ENCODE measurements at places on chromosomes 2 and 18.
A peak's percentile ranks its signal among the peaks of the same experiment; 100 is the strongest.

GRCh38 chr2:9463698-9464034, 10.7 kb upstream of the IAH1 start:
- no peak for DNase-seq

DNA sequence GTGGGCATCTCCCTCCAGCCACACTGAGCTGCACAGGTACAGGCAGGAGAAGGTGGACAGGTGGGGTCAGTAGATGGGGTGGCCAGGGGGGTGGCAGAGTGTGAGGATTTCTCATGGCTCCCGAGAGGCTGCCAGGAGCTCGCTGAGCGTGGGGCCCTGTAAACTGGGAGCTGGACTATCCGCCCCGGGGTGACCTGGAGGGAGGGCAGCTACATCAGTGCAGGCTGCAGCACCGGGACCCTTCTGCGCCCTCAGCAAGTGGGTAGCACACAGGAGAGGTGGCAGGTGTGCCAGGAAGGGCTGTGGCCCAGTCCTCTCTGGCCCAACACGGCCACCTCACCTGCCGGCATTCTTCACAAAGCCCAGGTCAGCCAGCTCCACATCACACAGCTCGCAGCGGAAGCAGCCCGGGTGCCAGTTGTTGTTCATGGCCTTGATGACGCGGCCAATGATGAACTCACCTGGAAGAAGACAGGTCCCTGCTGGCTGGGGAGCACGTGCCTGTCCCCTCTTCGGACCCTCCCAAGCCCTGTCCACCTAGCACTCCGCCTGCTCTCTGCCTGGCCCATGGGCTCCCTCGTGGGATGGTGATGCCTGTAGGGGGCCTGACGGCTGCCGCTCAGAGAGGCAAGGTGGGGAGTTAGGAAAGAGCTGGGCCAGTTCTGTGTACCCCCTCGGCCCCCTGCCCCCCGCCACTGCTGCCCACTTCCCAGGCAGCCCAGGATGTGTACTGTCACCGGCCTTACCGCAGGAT, 8.3 kb downstream of the GPR17 start:
- no peak for DNase-seq

DNA sequence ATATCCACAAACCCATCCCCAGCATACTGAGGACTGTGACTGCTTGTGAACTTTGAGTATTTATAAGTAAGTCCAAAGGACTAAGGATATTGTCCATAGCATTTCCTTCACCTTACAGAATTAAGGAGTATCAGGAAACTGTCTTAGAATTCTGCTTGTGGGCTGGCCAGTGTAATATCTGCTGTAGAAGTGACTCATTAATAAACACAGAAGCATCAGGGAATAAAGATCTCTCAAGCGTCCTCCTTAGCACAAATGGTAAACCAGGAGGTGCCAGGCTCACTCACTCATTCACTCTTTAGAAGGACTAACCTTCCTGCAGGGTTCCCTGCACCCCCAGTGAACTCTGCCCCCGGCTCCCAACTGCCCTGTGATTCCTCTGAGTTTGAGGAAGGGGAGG, 31.0 kb downstream of the CCDC68 start:
- DNase-seq, result no peak

DNA sequence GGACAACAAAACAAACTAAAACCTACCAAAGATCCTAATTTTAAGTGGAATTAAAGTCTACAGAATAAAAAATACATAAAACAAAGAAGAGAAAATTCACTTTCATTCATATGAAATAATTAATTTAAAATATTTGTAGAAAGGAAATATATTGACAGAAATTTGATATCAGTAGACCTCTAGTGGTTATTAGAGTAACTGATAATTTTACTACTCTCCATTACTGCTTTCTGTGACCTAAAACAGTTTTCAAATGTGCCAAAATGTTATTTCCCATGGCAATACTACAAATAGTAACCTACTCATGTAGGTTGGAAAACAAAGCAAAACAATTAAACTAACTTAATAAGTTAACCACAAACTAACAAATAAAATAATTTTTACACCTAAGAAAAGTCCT, 147.1 kb downstream of the NOL4 start:
- no peak for DNase-seq

- DNase-seq, result no peak
These were observed 17.3 kb downstream of the ESPNL start for GRCh38 chr2:238117199-238118154.

DNA sequence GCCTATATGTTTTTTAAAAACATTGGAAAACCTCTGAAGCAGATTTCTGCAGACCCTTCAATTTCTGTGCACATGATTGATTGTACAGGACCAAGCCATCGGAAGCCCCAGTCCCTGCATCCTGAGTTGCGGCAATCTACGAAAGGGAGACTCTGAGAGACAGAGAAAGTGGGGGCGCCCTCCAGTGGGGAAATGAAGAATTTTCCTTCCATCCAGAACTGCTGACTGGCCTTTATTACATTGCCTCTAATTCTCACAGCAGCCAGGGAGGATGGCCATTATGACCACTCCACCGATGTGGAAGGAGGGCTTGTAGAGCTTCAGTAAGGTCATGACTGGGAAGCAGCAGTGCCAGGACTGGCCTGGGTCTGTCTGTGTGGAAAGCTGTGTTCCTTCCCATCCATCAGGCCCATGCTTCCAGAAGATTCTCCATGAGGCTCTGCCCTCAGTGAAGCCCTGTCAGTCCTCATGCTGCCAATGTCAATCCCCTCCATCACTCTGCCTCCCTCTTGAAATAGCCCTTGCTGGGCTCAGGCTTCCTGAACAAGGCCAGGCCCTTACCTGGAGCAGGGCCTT, 20.0 kb upstream of the RESP18 start:
- peak; percentile 34 for DNase-seq

- no peak for DNase-seq
These were observed 212.4 kb downstream of the CMPK2 start for GRCh38 chr2:6653281-6653750.

GRCh38 chr2:227207573-227207972, 43.1 kb downstream of the COL4A3 start:
- DNase-seq, result no peak

DNA sequence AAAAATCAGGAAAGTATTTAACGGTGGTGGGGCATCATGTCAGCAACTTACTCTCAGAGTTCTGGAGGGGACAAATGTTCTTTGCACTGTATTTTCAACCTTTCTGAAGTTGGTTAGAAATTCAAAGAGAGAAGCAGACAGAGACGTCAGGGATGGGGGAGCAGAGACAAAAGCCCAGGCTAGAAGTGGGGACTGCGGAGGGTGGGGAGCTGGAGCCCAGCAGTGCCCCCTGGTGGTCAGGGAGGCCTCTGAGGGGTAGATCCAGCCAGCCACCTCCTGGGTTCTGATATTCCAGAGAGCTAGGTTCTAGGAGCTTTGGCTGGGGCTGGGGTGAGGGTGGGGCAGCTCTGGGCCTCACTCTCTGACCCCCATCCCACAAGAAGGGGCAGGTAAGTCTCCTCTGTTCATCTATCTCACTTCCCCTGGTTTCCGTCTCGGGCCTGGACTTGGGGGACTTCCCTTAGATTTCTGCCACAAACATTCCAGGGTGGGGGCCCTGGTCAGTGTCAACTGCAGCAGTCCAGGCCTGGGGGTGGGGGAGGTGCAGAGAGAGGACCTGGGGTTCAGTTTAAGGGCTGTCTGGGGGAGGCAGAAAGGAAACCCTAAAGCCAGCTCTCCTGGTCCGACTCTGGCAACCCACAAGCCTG, 8.9 kb downstream of the TNS1 start:
- peak; percentile 13 for DNase-seq

DNA sequence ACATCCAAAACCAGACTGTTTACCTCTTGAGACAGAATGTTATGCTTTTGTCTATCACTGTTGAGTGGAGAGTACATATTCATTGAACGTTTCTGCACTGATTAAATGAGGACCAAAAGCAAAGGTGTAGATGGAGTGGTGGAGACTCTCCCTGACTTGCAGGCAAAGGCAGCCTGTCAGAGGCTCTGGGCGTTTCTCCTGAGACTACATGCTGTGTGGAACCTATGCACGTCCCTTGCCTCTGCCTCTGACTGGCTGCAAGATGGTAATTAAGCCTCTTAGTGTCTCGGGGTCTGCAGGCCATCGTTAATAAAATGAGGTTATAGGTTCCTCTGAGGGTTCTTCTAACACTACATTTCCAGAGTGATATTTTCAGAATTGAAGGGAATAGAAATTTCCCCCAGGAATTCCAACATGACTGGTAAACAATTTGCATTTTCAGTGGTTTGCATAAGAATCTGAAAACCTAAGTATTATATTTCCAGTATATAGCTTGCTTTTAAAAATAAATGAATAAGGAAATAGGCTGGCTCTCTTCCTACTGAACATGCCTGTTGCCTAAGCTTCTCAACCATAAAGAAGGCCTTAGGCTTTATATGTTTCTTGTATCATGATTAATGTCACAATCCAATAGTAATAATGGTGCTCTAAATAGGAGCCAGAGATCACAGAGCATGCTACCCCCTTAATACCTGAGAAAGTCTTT, 107.4 kb downstream of the FTCDNL1 start:
- DNase-seq, result no peak

DNA sequence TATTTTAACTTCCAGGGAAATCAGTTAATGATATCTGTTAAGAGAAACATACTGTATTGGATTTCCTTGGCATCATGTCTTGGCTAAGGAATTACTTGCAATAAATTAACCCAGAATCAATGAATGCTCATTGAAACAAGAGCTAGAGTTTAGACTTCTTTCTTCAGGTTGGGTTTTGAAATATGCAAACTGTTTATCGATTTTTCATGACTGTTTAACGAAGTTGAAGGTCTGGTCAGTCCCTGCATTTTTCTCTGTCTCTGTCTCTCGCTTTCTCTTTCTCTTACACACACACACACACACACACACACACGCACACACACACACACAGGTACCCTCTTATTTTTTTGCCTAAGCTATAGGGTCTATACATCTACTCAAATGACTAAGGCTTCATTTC, 981.0 kb downstream of the SUCLG1 start:
- DNase-seq, result no peak

DNA sequence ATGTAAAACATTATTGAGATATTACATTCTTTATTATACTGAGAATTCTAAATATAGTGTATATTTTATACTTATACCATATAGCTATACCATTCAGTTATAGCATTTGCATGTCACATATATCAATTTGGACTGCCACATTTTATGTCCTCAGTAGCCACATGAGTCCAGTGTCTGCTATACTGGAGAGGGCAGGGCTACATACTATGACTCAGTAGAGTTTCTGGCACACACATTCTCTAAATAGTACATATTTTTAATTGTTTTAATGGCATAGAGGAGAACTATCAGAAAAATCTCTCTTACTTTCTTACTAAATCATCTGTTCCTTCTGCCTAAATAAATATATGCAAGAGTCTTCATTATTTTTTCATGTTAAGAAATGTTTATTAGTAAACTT, 55.4 kb upstream of the COL5A2 start:
- no peak for DNase-seq

DNA sequence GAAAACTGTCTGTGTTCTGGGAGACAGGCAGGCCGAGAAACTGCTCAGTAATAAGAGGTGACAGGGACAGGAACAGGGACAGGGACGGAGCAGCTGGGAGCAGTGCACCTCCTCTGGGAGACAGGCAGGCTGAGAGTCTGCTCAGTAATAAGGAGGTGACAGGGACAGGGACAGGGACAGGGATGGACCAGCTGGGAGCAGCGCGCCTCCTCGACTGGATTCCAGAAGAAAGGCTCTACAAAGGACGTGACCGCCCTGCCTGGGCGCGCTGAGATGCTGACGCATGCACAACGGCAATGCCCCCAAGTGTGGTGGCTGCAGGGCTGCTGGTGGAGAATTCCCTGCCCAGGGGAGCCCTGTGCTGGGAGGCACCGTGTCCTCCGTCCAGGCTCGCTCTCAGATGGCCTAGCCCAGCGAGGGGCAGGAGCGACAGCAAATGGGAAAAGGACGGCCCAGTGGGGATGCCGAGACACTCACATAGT, 44.2 kb upstream of the PXDN start:
- no peak for DNase-seq

- DNase-seq, result no peak
These were observed 550.1 kb upstream of the DCC start for GRCh38 chr18:51789871-51790270.

- DNase-seq, result no peak
These were observed 93.6 kb upstream of the NFATC1 start for GRCh38 chr18:79302120-79302519.

- no peak for DNase-seq
These were observed 501.2 kb upstream of the LINC00305 start for GRCh38 chr18:64650068-64650467.

Data from activated CD4-positive, CD25-positive, alpha-beta regulatory T cell (primary cell).